ENCODE measurements at places on chromosomes 1 and 21.

DNA sequence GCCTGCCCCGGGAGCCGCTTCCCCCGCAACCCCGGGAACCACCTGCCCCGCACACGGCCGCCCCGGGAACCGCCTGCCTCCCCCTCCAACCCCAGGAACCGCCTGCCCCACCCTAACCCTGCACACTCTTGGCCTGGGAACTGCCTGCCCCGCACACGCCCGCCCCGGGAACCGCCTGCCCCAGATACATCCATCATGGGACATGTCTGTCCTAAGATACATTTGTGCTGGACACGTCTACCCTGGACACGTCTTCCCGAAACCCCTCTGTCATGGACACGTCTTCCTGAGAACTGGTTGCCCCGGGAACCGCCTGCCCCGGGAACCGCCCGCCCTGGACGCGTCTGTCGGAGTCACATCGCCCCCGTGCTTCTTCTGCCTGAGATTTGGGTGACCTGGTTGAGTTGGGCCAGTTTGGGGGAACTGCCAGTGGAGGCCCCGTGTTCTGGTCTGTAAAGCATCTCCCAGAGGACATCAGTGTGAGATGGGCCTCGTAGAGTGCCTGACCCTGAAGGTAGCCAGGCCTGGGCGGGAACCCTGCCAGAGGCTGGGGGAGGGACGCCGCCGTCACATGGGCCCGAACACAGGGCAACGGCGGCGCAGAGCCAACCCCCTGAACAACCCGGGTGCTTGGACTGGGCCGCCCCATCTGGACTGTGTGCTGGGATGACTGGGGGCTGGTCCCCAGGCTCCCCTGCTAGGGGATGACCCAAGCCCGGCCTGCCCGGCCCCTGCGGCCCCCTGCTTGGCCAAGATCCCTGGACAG is 3.6 kb downstream of the PERM1 start:
- DNase-seq = no peak

- no peak for DNase-seq
Observed at GRCh38 chr1:201655243-201655642, 116.3 kb downstream of the NAV1 start.

GRCh38 chr1:21153388-21153787 is 23.3 kb downstream of the EIF4G3 start:
- no peak for DNase-seq

- DNase-seq = no peak
Observed at GRCh38 chr21:16337266-16337665, 607.5 kb downstream of the USP25 start.

DNA sequence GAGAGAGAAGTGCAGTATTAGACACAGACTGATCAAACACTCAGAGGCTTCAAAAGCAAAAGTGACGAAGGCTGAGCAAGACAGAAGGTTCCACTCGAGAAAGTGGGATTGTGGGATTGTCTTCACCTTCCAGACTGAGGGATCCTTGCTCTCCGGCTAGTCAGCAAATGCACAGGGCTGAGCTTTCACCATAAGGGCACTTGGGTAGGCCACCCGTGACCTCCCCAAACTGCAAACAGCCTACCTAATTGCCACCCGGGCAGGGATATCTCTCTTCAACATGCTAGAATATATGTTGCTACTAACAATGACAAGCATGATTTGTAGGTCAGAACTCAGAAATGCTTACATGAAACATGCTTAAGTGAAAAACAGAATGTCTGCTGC is 35.3 kb upstream of the RIPK4 start:
- DNase-seq = no peak

DNA sequence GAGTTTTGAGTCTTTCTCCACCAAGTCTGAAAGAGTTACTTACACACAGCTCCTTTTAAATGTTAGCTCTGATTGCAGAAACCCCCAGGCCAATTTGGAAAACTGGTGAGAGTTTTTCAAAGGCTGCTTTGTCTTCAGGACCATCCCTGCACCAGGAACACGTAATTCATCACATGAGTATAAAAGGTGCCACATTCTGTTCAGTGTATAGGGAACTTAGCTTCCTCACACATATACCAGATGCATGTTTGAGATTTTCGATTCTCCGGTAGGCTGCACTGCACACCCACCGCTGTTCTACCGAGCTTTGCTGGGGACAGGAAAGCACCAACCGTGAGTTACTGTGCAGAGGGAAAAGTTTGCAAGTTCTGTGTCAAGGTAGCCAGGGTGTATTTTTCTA is 28.3 kb upstream of the KCNK2 start:
- DNase-seq = no peak

DNA sequence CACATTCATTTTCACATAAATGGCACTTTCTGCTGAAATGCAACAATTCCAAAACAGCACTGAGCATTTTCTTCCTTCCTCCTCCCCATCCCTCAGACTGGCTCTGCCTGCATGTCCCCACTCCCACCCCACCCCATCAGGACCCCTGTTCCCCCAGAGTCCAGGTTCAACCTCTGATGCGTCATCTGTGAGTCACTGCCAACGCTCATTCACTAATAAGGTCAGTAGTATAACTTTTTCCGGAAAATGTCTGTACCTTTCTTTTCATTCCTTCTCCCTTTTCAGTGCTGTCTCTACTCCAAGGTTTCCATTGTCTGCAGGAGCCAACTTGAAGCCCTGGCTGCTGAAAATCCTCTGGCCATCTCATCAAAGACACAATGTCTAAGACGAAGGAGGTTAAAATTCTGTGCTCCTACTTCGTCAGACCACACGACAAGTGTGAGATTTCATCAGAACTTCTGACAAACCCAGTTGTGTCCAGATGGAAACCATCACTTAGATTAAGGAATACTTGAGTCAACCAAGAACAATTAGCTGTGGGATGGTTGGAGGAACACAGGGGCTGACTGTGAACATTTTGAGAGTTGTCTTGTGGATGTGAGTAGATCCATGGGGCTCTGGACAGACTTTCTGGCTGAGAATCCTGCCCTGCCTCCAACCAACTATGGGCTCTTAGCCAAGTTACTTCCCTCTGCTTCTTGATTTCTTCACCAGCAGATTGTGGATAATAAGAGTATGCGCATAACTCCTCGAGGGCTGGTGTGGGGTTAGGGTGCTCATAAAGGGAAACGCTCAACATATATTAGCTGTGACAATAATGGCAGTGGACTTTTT is 35.6 kb upstream of the UTS2 start:
- no peak for DNase-seq

DNA sequence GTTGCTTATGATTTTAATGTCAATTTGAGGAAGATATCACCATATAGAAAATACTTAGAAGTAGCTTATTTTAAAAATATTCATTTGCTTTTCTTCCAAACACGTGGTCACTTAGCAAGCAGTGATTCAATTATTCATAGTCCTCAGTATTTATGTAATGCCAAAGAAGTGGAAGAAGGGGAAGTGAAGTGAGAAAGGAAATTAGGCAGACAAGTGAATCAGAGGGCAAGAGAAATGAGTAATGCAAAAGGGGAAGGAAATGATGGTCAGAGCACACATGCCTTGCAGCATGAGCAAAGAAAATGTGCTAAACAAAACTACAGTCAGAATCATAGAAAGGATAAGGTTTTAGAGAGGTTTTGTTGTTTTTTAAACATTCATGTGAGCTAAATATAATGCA is 31.8 kb downstream of the SDCCAG8 start:
- no peak for DNase-seq

GRCh38 chr1:223651291-223651991 is 14.1 kb downstream of the CAPN8 start:
- no peak for DNase-seq

DNA sequence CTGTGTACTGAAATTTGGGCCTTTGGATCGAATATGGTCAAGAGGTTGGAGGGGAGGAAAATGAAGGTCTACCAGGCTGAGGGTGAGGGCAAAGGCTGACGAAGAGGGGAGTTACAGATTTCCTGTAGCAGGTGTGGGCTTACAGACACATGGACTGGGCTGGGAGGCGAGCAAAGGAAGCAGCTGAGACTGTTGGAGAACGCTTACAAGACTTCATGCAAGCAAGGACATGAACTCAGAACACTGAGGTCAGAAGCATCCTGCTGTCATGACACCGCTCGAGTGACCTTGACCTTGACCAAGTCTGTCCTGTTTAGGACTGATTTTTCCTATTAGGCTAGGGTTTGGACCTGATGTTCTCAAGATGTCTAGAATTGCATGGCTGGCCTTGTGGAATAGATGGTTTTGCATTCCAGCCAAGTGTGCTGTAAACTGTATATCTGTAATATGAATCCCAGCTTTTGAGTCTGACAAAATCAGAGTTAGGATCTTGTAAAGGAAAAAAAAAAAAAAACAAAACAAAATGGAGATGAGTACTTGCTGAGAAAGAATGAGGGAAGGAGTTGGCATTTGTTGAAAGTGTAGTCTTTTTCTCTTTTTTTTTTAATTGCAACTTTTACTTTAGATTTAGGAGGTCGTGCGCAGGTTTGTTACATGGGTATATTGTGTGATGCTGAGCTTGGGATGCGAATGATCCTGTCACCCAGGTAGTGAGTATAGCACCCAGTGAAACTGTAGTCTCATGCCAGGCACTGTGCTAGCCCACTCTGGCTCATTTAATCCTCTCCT is 5.8 kb downstream of the ELF3 start:
- no peak for DNase-seq

- DNase-seq = no peak
Observed at GRCh38 chr1:247656221-247656875, 23.2 kb downstream of the OR13G1 start.

GRCh38 chr21:30463713-30464112 is 16.5 kb downstream of the KRTAP19-1 start:
- no peak for DNase-seq

- no peak for DNase-seq
Observed at GRCh38 chr1:154446292-154446691, 41.1 kb downstream of the IL6R start.

GRCh38 chr1:8950309-8950708 is 4.6 kb downstream of the CA6 start:
- no peak for DNase-seq

DNA sequence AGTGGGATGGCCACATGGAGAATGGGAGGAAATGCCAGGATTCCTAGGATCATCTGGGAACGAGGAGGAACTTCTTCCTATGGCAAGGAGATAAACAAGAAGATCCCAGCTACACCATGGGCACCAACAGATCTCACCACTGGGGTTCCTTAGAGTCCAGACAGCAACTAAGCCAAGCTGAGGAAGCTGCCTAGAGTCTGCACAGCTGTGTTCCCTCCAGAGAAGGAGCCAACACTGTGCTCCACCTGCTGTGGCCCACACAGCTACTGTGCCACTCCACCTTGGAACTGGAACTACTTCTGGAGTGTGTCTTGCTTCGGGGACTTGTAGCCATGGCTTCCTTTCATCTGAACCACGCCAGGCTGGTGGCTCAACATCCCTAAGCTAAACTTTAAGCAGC is 6.0 kb downstream of the IFNAR1 start:
- no peak for DNase-seq

- peak; percentile 80 for DNase-seq
Observed at GRCh38 chr1:32411261-32411660, 17.0 kb upstream of the BSDC1 start.

- no peak for DNase-seq
Observed at GRCh38 chr1:109828756-109829505, 65.2 kb upstream of the EPS8L3 start.

DNA sequence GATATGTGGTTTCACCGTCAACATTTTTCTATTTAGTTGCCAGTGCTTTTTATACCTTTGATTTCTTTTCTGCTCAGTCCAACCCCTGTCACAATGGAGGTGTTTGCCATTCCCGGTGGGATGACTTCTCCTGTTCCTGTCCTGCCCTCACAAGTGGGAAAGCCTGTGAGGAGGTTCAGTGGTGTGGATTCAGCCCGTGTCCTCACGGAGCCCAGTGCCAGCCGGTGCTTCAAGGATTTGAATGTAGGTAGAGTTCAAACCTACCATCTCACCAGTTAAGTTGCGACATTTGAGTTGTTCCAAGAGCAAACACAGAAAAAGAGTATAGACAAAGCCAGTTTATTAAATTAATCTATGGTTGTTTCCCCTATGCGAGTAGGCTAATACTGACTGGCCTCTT is 161.3 kb downstream of the CRB1 start:
- no peak for DNase-seq

DNA sequence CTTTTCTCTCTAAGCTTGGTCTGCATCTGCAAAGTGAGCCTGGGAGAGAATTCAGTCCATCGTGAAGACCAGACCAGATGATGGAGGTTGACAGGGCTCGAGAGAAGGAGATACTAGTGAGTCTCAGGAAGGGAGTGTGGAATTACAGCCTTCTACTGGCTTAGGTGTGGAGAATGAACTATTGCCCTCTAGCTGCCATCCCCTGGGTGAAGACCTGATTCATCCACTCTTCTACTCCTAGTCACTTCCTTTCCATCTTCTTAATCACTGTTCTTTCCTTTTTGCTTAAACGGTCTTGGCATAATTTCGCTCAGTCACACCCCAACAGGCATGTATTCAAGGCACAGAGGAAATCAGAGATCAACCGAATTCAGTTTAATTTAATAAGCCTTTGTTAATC is 34.0 kb upstream of the HSD17B7 start:
- DNase-seq = no peak

DNA sequence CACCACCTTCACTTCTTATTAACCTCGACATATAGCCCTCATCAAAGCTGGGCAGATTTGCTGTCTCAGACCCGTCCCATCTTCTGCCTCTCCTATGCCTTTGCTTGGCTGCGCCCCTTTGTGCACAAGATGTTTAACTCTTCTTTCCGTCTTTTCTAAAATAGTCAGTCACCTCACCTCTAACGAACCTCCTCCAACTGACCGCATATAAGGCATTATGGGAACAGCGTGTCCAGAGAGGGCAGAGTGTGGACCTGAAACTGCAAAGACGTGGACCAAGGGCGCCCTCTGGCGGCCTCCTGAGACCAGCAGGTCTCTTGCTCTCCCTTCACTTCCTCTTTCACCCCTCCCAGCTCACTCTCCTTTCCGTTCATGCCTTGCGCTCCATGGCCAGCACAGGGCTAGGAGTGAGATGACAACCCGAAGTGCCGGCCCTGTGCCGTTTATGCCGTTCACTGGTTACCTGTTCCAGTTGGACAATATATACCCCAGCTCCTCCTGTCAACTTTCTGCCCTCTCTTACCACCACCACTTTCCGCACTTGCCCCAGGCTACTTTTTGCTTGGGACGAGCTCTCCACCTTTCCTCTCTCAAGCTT is 2.5 kb upstream of the METTL25B start:
- DNase-seq = peak; percentile 92

GRCh38 chr1:43947874-43948437 is 1.2 kb downstream of the IPO13 start:
- DNase-seq = no peak

DNA sequence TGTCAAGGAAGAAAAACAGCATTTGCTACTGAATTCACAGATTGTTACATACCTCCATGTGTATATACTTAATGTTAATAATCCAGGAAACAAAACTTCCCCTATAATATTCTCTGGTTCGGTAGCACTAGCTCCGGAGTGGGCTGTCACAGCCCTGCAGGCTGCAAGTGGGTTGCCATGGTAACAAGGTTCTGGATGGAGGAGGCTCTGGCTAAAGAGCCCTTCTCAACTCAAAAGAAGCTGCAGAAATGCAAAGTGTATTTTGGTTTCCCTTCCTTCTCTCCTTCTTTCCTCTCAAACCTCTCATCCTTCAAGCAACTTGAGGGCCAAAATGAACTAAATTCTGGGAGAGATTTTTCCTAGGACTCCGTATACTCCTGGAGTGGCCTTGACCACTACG is 45.2 kb downstream of the ASTN1 start:
- no peak for DNase-seq
